ENCODE measurements at places on chromosomes 3 and 15.

- DNase-seq = no peak
Observed at GRCh38 chr15:61720197-61720704, 340.0 kb downstream of the VPS13C start.

DNA sequence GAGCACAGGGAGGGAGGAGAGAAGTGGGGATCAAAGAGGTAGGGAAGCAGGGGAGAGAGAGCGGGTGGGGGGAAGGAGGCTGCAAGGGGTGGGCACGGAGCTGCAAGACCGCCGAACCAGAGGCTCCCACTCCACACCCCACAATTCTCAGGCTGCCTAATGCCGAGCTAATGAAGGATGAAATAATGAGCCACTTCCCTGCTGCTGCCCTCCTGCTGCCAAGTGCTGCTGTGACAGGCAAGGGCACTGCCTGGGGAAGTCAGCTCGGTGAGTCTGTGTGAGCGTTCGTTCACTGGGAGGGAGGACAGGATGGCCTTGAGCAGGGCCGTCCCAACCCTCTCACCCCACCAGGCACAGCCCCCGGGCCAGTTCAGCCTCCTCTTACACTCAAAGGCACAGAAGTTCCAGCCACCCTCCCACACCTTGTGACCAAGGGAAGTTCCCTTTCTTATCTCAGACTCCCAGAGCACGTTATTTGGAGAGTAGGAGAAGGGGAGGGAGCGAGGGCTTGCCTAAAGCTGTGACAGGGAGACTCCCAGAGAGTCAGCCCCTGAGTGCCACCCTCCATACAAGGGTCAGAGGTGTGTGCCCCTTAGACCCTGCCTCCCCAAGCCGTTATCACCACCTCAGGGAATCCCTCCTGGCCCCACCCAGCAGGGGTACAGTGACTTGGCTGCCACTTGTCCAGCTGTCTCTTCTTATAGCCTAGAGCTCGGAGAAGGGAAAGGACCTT lies 12.4 kb downstream of the GLYCTK start:
- peak; percentile 41 for DNase-seq

DNA sequence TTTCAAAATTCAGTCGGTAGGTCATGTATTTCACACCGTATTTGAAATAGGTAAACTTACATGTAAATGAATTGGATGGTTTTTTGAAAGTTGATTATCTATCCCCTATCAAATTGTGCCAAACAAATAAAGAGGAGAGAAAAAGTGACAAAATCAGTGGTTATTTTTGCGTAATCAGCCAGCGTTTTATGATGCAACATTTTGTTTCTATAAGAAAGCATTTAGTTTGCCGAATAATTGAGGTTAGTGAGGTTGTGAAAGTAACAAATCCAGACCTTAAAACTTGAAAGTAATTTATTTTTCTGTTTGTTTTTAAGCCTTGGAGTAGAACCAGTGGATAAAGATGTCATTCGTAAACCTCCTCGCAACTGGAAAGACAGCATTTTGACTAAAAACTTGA lies 29.3 kb downstream of the ASTE1 start:
- no peak for DNase-seq

- no peak for DNase-seq
Observed at GRCh38 chr15:55118344-55118870, 78.3 kb downstream of the RSL24D1 start.

DNA sequence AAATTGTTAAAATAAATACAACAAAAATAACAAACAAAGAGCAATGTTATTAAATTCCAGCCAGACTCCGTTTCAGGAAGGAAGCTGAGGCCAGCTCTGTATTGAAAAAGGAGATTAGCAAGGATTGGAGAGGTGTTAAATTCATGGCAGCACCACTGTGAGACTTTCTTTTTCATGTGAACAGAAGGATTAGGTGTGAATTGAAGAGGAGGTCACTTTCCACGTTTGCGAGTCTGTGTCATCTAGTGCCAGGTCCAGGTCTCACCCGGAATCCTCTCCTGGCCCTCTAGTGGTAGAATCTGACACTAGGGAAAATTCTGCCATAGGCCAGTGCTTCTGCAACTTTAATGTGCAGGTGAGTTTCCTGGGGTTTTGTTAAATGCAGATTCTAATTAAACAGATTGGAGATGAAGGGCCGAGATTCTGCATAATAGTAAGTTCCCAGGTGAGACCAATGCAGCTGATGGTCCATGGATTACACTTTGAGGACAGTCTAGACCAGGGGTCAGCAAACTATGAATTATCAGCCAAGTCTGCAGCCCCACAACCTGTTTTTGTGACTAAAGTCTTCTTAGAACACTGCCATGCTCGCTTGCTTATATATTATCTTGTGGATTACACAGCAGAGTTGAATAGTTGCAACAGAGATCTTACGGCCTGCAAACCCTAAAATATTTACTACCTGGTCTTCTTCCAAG lies 9.2 kb upstream of the SLC6A1 start:
- DNase-seq = peak; percentile 68

DNA sequence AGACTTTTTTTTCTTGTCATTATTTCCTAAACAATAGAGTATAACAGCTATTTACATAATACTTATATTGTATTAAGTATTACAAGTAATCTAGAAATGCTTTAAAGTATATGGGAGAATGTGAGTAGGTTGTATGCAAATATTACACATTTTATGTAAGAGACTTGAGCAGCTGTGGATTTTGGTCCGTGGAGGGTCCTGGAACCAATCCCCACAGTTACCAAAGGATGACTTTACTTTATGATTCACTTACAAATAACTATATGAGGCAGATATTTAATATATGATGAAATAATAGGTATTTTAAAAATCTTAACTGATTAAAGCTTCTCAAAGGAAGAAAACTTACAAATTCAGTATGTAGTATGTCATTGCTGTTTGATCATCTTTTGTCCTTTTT lies 56.3 kb downstream of the PPP2R3A start:
- DNase-seq = no peak

- no peak for DNase-seq
Observed at GRCh38 chr3:81898336-81898735, 136.9 kb upstream of the GBE1 start.

DNA sequence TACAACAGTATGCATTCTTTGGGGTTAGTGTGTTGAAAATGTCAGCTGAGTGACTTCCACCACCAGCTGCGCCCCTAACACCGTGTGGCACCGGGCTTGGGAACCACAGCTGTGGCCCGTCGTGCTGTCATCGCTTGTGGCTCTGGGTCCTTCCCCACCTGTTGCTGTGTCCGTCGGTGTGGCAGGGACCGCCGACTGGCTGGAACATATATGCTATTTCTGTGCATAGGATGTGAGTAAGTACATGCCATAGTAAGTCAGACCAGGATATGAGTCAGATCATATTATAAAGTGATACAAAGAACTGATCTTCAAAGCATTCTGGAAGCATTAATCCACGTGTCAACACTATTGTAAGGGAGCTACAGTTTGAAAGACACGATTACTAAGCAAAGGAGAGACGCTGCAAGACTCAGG lies 31.9 kb downstream of the EHD4 start:
- DNase-seq = no peak

GRCh38 chr15:100372739-100373119 lies 31.0 kb upstream of the ADAMTS17 start:
- no peak for DNase-seq

- no peak for DNase-seq
Observed at GRCh38 chr3:186599142-186599784, 13.6 kb upstream of the AHSG start.

- DNase-seq = no peak
Observed at GRCh38 chr3:195181741-195182469, 89.1 kb downstream of the XXYLT1 start.

GRCh38 chr15:82730022-82730530 lies 20.4 kb upstream of the AP3B2 start:
- no peak for DNase-seq

DNA sequence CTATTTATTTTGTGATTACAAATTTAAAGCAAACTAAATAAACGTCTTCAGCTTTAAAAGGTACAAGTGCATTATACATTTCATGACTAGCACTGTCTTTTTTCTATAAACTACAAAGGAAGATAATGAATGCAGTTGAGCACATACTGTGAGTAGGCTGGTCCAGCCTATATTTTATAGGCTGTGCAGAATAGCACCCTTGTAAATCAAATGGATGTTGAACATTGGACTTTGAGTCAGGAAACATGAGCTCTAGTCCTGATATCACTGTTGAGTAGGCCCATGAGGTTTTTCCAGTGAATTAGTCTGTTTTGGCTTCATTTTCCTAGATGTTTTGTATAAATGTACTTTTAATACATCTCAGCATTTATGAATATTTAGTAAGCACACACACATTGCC lies 447.3 kb upstream of the KCNMB2 start:
- no peak for DNase-seq

DNA sequence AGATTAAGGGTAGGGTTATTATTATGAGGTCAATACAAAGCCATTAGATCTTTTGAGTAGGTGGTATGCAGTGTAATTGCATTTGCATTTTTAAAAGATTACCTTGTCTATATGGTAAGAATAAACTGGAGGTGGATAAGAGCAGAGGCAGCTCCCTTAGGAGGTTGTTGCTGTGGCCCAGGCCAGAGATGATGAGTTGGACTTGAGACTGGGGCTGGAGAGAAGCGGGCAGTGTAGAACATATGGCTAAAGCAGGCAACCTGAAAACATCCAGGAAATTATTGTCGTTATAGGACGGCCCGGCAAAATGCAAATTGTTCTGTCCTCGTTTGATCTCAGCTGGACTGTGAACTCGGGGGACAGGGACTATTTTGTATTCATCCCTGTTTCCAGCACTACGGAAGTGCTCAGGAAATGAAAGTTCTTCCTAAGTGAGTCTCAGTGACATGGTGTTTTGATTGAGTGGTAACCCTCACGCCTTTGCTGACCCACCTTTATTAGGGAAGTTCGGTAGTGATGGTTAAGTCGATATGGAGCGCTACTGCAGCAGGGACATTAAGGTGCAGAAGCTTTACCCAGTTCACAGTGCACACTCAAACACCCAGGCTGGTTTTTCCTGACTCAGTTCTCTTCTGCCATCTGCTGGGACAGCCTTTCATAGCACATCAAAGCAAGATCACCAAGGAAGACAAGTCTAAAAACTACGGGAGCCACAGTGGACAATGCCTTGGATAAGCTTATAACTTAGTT lies 27.2 kb upstream of the VPS33B start:
- DNase-seq = peak; percentile 56

GRCh38 chr15:89494941-89495637 lies 1.3 kb downstream of the RHCG start:
- peak; percentile 61 for DNase-seq

DNA sequence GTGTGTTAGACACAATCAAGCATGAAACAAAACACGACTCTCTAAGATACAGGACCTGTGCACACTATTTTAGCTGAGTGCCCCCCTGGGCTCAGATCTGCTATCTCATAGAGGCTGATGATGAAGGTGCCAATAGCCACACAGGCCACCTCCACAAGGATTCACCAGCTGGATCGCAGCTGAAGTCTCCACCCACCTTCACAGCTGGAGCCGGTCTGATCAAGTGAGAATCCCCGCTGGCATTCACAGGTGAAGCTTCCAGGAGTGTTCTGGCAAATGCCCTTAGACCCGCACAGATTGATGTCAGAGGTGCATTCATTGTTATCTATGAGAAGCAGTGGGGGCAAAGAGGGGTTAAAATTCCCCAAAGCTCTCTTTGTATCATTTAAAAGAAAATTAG lies 90.1 kb downstream of the DUT start:
- no peak for DNase-seq

DNA sequence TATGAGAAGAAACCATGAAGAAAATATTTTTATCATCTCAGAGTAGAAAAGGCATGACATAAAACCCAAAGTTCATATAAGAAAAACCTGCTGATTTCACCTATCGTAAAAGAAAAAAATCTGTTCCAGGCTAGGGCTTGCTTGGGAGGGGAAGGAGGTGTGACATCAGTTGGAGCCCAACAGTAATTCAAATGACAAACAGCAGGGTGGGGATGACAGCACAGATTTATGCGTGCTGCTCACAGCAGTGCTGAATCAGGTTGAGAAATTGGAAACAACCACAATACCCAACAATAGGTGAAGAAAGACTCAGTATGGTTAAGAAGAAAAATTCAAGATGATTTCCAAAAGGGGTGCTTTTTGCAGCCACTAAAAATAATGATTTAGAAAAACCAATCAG lies 172.4 kb downstream of the PDE8A start:
- DNase-seq = no peak

GRCh38 chr3:125585595-125586223 lies 9.6 kb downstream of the OSBPL11 start:
- peak; percentile 49 for DNase-seq

DNA sequence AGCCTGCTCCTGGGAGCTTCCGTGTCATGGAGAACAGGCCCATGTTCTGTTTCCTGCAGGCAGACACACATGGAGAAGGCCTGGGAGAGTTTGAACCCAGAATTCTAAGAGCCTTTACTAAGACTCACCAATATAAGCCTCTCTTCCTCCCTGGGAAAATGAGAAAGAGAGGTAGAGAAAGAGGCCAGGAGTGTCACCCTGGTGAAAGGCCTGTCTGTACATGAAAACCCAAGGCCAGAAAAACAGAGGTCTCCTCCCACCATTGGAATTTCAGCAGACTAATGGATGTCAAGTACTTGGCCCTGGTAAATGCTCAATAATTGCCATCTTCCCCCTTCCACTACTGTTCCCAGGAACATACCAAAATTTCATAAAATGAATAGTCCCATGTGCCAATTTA lies 117.6 kb downstream of the TOP2B start:
- DNase-seq = no peak

GRCh38 chr3:126494204-126494969 lies 18.7 kb upstream of the ZXDC start:
- DNase-seq = no peak

- DNase-seq = no peak
Observed at GRCh38 chr15:76258460-76258859, 52.8 kb downstream of the ETFA start.

DNA sequence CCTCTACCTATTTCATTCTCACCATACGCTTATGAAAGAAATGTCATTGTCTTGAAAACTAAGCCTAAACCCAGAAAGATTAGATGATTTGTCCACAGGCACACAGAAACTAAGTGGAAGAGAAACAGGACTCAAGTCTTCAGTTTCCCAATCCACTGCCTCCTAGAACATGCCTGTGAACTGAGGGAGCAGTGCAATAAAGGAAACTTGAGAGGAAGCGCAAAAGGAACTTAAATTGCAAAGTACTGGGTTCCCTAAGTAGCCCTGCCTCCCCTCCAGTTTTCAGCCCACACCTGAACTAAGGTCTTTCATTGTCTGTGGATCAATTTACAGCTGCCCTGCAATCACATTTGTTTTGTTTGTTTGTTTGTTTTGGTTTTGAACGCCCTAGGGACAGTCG lies 56.7 kb upstream of the TSEN2 start:
- no peak for DNase-seq

- no peak for DNase-seq
Observed at GRCh38 chr15:53530761-53531160, 228.7 kb downstream of the WDR72 start.

Data from GM20000 (cell line).